ENCODE measurements at places on chromosomes 6 and 20. TPM values are rescaled to one million over a fixed set of nuclear protein-coding genes. Genes with fewer than 3 reads are reported as not detected.
A peak's percentile ranks its signal among the peaks of the same experiment; 100 is the strongest.

Gene IL17A
- total RNA-seq, result not detected

Gene EMILIN3
- total RNA-seq, result 1.3 TPM

Gene BHLHE23
- not detected for total RNA-seq

Gene INSM1
- total RNA-seq, result not detected

GRCh38 chr6:170284126-170284773, 6.6 kb downstream of the DLL1 start:
- DNase-seq, result no peak

Gene CLPSL2
- not detected for total RNA-seq

Gene PCSK2
- total RNA-seq, result 0.12 TPM

Gene WFDC12
- not detected for total RNA-seq

DNA sequence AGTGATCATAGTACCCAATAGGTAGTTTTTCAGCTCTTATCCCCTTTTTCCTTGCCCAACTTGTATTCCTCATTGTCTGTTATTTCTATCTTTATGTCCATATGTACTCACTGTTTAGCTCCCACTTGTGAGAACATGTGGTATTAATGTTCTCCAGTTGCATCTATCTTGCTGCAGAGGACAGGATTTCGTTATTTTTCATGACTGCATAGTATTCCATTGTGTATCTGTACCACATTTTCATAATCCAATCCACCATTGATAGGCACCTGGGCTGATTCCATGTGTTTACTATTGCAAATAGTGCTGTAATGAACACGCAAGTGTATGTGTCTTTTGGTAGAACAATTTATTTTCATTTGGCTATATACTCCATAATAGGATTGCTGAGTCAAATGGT, 819.5 kb upstream of the ADGRB3 start:
- DNase-seq, result no peak

- DNase-seq, result peak; percentile 80
These were observed 257.4 kb downstream of the PLCB1 start for GRCh38 chr20:8389381-8390036.

DNA sequence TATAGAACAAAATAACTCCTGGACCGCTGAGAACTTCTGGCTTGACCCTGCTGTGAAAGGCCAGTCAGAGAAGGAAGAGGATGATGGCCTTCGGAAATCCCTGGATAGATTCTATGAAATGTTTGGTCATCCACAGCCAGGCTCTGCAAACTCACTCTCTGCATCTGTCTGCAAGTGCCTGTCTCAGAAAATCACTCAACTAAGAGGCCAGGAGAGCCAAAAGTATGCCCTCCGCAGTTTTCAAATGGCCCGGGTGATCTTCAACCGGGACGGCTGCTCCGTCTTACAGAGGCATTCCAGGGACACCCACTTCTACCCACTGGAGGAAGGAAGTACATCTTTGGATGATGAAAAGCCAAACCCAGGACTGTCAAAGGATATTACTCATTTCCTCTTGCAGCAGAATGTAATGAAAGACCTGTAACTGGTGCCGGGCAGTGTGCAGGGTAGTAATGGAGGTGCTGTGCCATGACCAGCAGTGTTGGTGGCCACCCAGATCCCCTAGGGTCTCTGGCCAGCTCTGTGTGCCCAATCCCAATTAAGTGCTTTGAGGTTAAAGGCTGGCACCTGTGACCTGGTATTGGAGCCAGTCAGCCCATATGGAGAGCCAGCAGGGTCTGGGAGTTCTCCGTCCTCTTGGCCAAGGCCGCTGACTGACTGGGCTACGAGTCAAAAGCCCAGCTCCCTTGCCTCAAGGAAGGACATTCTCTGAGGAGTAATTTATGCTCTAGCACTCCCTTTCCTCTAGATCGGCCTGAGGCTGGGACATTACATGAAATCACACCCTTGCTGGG, 87.1 kb downstream of the TRMT6 start:
- DNase-seq, result no peak

Gene EPM2A
- 28.3 TPM for total RNA-seq

DNA sequence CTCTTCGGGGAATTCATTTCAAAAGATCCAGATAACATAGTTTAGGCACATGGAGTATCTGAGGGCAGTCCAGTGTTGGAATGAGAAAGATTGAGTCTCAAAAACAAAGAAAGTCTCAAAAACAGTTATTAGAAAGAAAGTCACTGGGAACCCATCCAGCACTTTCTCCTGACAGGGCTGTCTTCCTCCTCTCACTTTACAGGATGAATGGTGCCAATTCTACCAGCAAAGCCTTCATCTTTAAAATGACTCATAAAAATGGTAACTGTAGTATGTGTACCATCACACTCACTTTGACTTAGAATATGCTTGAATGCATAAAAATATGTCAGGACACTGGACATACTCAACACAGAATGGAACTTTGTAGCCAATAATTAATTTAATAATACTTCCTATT, 71.3 kb downstream of the SLC22A3 start:
- no peak for DNase-seq

DNA sequence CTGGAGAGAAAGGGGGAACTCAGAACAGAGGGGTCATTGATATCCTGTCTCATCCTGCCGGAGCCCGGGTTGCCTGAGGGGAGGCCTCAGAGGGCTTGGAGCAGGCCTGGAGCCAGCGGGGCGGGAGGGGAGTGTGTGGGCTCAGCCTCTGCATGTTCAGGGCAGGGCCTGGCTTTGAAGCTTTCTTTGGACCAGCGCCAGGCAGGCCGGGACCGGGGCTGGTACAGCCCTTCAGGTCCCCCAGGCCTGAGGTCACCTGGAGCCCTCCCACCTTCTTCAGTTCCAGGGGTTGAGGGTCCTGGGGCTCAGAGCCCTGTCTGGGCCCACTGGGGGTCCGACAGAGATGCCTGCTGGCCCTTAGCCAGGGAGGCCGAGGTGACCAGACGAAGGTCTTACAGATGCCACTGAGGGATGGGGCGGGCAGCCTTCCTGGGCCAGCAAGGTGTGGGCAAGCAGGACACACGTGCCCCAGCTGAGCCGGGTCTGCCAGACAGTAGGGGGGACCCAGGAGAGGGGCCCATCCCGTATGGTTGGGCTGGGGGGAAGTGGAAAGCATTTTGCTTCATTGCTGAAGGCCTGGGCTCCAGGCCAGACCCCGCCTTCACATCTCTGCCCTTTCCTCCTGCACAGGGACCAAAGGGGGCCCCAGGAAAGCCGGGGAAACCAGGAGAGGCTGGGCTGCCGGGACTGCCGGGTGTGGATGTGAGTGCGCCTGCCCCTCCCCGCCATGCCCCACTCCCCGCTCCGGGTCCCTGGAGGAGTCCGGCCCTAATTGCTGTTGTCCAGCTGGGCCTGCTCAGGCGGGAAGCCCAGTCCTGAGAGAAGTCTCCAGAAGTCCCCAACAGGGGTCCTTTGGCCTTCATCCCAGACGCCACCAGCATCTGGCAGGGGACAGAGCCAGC, 2.0 kb downstream of the COL9A3 start:
- peak; percentile 86 for DNase-seq

DNA sequence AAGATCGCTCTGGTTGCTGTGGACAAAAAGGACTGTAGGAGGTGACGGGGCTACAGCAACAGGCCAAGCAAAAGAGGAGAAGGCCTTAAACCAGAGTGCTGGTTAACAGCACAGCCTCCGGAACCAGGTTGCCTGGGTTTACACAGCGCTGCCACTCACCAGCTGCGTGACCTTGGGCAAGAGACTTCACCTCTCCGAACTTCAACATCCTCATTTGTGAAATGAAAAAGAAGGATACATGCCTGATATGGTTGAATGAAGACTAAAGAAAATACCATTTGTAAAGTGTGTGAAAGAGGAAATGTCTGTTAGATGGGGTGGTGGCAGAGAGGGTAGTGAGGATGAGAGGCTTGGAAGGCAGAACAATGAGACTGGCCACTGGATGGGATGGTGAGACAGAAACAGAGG, 44.9 kb downstream of the PREX1 start:
- DNase-seq, result no peak

DNA sequence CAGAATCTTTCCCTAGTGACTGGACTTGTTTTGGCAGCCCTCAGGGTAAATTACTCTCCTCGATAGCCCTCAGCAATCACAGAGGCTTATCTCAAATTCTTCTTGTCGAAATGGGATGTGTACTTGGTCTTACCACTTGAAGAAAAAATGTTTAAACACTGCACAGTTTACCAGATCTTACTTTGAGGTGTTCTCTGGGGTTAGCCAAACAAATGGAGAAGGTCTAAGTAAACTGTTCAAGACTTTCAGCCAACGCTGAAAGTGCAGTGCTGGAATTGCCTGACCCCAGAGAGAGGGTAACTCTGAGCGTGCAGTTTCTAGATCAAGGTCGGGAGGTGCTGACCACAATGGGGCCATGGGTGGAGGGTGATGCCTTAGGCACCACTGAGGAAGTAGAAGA, 39.2 kb downstream of the MYLIP start:
- peak; percentile 35 for DNase-seq

- DNase-seq, result no peak
These were observed 102.6 kb downstream of the ZMYND8 start for GRCh38 chr20:47253872-47254271.

DNA sequence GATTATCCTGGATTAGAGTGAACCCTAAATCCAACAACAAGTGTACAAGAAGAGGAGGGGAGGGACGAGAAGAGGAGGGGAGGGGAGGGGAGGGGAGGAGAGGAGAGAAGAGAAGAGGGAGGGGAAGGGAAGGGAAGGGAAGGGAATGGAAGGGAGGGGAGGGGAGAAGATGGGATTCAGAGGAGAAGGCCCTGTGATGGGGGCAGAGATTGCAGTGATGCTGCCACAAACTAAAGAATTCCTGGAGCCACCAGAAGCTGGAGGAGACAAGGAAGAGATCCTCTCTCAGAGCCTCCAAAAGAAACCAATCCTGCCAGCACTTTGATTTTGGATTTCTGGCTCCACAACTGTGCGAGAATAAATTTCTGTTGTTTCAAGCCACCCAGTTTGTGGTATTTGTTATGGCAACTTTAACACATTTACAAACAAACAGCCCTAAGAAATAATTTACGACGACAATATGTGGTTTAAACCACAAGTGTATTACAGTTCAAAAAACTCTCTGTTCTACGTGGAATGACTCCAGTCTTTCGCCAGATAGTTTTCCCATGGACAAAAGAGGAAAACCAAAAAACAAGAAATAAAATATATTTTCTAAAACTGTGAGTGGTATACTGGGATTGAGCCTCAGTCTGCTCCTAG, 235.4 kb downstream of the HDGFL1 start:
- no peak for DNase-seq

Gene PI3
- total RNA-seq, result not detected

DNA sequence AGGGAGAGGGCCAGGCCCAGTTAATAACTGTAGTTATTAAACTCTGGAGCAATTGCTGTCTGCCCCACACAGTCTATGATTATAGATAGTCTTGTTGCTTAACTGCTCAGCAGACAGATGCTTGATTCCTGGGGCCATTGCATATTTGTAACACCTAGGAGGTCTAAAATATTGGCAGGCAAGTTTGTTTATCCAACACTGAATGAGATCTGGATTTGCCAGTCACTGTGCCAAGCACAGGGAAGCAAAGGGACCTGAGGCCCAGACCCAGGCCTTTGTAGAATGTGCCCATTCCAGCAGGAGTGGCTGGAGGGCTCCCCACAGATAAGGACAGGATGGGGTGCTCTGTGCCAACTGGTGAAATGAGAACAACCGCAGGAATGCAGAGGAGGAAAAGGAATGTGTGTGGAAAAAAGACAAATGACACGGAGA, 17.6 kb upstream of the ENTPD6 start:
- no peak for DNase-seq

GRCh38 chr6:105815661-105816555, 270.2 kb upstream of the PRDM1 start:
- no peak for DNase-seq

Gene CRISP1
- not detected for total RNA-seq

DNA sequence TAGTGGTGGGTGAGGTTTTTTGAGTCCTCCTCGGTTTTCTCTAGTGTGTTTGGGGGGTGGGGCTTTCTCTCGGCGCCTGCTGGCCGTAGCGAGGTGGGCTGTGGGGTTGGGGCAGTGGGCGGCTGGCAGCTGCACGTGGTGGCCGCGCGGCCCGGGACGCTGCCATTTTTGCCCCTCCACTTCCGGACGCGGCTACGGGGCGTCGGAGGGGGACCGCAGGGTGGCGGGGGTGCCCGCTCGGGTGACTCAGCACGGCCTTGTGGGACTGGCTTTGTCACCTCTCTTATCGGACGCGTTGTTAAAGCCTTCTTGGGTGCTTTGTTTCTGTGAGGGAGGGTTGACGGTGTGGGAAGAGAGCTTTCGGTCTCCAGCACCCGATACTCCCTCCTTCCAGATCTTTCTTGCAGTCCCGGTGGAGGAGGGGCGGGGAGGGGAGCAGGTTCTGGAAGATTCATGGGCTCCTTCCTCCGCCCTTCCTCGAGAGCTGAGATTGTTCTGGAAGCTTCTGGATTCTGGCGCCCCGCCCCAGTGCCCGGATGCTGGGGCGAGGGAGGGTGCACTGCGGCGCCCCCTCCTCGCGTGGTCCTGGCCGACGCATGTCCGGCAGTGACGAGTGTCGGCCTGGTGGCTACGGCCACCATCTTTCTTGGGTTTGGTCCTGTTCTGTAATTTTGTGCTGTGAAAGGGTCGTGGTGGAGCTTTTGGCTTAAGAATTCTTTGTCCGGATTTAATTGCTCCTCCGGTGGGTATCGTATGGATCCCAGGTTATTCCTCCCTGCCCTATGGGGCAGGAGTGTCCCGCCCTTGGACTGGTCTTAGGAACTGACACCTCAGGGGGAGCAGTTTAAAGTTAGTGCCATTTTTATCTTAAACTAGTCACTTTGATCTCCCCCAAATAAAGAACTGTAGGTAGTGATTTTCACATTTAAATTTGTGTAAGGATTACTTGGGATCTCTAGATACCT, 719 bp downstream of the HSP90AB1 start:
- peak; percentile 71 for DNase-seq

- DNase-seq, result peak; percentile 90
These were observed 470.5 kb downstream of the COL12A1 start for GRCh38 chr6:74735304-74735703.

DNA sequence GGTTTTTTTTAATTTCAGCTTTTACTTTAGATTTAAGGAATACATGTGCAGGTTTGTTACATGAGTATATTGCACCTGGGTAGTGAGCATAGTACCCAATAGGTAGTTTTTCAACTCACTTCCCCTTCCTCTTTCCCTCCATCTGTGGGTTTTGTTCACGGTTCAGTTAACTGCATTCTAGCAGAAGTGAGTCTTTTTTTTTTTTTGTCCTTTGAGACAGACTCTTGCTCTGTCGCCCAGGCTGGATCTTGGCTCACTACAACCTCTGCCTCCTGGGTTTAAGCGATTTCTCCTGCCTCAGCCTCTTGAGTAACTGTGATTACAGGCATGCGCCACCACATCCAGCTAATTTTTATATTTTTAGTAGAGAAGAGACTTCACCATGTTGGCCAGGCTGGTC, 8.7 kb downstream of the UBR2 start:
- DNase-seq, result no peak

DNA sequence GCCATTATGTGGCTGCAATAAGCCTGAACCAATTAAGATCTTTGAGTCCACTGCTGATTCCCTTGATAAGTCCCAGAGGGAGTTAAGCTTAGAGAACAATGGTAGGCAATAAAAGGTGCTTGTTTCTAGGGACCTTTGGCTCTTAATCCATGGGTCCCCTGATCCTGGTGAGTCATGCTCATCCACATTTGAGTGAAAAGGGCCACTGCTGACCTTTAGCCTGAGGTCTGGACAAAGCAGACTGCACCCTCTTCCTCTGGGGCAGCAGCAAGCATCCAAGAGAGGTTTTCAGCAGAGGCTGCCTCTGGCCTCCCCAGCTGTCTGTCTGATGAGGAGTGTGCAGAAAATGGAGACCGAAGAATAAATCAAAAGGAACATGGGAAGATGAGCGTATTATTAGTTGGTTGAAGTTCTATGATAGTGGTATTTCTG, 16.1 kb upstream of the SCGN start:
- no peak for DNase-seq

- DNase-seq, result peak; percentile 41
These were observed 41.5 kb downstream of the SH3BGRL2 start for GRCh38 chr6:79672631-79673111.
